ENCODE measurements at places on chromosomes 6 and 20.

- DNase-seq = no peak
Measured at GRCh38 chr6:2481307-2481706, 235.9 kb upstream of the GMDS start.

DNA sequence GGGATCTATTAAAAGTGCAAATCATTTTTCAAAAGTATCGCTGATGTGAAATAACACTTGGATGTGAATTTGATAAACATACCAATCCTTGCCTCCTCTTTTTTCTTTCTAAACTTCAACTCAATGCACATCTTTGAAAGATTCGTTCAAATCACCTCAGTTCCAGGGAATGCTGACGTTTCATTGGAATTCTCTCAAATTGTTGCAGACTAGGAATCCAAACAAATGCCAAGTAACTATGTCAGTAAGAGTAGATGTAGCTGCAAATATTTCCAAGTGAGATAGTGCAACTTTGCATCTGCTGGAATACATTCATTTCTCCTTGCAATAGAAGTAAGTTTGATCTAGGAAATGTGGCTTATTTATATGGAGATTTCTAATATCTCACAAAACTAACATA lies 220.7 kb downstream of the FUT9 start:
- no peak for DNase-seq

GRCh38 chr6:106974336-106974998 lies at the start of gene CD24:
TSS of gene CD24 (minus strand) at chr6:106974729. CDS start at chr6:106974646, 83 bp downstream.
- DNase-seq = no peak

GRCh38 chr6:11718031-11718430 lies 60.6 kb downstream of the ADTRP start:
- DNase-seq = no peak

- no peak for DNase-seq
Measured at GRCh38 chr6:149842331-149842730, 21.8 kb downstream of the LRP11 start.

- peak; percentile 13 for DNase-seq
Measured at GRCh38 chr6:159788753-159789376, 537 bp downstream of the TCP1 start.

GRCh38 chr6:43016943-43017334 lies 2.9 kb downstream of the KLHDC3 start:
- no peak for DNase-seq

DNA sequence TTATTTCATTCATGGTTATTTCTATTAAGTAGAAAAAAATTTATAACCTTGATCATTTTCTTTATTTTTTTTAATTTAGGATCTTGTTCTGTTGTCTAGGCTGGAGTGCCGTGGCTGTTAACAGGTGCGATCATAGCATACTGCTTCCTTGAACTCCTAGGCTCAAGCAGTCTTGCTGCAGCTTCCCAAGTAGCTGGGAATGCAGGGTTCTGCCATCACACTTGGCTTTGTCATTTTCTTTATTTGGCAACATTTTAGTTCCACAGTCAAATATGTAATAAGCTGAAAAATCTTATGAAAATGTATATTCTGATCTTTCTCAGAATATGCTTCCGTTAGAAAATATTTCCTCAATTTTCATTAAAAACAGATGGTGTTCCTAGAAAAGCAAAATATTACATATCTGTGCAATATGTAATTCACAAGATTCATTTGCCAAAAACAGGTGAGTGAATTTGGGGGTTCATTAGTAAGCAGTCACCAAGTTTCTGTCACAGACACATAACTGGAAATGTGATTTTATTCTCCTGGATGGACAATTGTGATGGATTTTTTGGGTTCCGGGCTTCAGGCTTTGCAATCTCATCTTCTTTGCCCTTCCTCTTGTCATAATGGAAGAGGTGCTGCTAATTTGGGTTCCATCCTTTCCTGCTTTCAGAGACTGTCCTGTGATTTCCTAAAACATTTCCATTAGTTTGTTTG lies 21.5 kb downstream of the AMD1 start:
- no peak for DNase-seq

- no peak for DNase-seq
Measured at GRCh38 chr6:117624869-117625481, 22.7 kb upstream of the GOPC start.

GRCh38 chr6:3039384-3039783 lies 28.9 kb upstream of the RIPK1 start:
- no peak for DNase-seq

GRCh38 chr6:152271776-152272464 lies 365.2 kb downstream of the SYNE1 start:
- no peak for DNase-seq

DNA sequence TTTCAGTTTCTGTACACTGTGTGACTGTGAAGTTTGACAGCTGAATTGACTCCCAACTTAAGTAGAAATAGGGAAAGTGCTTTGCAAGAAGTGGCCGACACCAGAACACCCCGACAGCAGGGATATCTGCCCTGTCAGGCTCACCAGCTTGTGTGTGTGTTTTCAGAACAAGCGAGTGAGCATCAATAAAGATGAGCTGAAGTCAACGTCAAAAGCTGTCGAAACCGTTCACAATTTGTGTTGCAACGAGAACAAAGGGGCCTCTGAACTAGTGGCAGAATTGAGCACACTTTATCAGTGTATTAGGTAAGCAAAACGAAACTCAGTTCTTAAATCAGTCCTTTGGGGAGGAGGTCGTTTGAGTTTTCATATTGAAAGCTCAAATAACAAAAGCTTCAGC lies 10.7 kb downstream of the NELFCD start:
- no peak for DNase-seq

DNA sequence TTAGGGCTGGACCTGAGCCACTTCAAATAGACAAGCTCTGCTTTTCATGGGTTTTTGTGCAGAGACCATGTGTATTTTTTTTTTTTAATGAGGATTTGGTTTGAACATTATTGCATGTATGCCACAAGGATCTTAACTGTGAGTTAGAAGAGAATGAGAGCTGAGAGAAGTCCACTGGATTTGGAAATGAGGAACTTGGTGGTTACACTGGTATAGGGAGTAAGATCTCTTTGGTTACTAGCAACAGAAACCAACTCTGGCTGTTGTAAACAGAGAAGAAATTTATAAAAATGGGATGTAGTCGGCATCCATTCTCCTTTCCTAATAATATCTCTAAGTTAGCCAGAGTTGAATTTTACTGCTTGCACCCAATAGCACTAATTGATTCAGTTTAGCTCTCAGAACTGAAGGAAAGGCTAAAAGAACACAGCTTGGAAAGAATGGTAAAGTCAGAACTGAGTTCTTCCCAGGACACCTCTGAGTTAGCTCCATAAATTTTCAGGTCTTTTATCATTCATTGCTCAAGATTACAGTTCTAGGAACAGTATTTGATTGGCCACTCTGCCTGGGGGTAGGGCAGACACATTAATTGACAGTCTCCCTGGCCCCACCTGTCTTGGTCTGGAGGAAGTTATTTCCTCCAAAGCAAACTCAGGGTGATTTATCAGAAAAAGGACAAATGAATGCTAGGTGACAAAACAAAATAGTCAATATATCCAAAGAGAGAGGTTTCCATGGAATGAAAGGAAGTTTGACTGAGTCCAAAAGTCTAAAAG lies 3.9 kb upstream of the WFDC2 start:
- no peak for DNase-seq

GRCh38 chr6:120875900-120876299 lies 458.4 kb downstream of the TBC1D32 start:
- DNase-seq = no peak

- no peak for DNase-seq
Measured at GRCh38 chr6:47473791-47474346, 3.7 kb upstream of the CD2AP start.

- DNase-seq = no peak
Measured at GRCh38 chr6:6682225-6682624, 93.7 kb downstream of the LY86 start.

- no peak for DNase-seq
Measured at GRCh38 chr20:19603376-19603750, 154.7 kb upstream of the RIN2 start.

DNA sequence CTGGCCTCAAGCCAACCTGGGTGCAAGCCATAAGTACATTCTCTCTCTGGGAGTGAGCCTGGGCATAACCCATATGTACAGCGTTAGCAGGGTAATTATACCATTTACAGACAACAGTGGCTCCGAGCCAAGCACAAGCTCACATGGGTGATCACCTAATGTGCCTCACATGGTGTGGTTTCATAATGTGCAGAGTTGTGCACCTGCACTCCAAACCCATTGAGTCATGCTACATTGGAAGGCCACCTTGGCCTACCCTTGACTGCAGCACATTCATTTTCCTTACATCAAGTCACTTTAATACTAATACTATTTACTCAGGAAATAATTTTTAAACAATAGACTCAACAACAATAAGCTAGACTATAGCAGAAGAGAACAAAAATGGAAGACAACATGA lies 194.5 kb upstream of the PLN start:
- no peak for DNase-seq

- DNase-seq = no peak
Measured at GRCh38 chr6:12065321-12066140, 53.4 kb downstream of the HIVEP1 start.

GRCh38 chr20:41231136-41231535 lies 86.4 kb downstream of the ZHX3 start:
- no peak for DNase-seq
